Right cardiac atrium (tissue), 5 donors: ENCODE measurements at places on chromosomes 4 and X.

DNA sequence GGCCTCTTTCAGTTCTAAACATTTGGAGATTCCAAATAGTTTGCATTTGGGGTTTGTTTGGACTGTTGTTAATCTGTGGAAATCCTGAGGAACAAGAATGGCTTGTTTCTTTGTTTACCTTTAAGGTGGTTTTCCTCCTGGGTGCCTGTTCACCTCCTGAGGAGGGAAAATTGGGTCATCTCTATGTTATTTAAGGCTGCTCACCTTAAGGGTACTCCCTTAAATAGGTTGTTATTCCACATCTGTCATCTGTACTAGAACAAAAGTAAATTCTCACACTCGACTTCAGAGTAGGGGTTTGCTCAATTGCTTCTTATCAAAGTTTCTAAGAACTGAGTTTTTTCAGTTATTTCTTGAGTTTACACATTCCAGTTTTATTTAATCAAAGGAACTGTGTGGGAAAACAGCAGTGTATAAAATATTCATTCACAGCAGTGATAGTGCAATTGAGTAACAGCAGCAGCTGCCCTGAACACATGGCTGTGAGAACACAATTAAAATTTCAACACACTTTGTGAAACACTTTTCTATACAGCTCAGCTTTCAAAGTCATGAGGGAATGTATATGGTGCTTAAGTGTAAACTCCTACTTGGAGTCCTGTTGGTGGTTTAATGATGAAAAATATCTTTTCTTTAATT lies 238.5 kb upstream of the PGRMC2 start:
- no peak for DNase-seq

GRCh38 chrX:17160975-17161374 lies 214.0 kb upstream of the NHS start:
- no peak for DNase-seq

DNA sequence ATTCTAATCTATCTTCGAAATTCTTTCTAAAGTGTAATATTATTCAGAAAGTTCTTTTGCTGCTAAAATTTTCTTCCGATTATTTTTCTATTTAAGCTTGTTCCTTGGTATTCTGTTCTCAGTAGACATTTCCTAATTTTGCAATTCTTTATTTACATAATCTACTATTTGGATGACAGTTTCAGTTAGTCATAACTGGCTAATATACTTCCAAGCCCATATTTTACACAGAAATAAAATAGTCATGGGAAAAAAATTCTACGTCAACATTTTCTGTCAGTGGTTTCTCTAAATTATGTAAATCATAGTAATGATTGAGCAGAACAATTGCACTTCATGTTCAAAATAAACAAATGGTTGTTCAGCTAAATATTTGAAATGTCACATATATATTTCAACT lies 178.0 kb upstream of the ANKRD50 start:
- no peak for DNase-seq

DNA sequence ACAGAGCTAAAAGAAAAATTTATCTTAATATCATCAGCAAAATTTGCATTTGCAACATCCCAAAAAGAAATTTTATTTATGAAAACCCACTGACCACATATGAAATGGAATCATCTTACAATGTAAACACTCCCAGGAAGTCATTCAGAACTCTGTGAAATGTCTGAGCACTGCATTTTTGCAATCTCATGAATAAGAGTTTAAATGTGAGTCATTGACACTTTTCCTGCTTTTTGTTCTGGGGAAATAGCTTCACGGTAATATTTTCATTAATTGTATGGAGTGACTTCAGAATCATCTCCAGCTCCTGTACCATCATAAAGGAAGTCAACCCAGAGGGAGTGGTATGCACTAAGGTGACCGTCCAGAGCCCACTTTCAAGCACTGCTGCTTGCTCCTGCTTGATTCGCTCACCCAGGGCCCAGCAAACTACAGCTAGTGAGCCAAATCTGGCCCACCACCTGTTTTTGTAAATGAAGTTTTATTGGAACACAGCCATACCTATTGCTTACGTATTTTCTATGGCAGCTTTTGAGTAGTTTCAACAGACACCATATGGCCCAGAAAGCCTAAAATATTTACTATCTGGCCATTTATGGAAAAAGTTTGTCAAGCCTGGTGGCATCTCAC lies 17.2 kb downstream of the EDNRA start:
- DNase-seq: no peak

GRCh38 chr4:139858436-139859205 lies 193.0 kb downstream of the MGST2 start:
- DNase-seq: no peak

- peak; percentile 60 for DNase-seq
Observed at GRCh38 chrX:18674417-18674787, 2.5 kb upstream of the RS1 start.

DNA sequence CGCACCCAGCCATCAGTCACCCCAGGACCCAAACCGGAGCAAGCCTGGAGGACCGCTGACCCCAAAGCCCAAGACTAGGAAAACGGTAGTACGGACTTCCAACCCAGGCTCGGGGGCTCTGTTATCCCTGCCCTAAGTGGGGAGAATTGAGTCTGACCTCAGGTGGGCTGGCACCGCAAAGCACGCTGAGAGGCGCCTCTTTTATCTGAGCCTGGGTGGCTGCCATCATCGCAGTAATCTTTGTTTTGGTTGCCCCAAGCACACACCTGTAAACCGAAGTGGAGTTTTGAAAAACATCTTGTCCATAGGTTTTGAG lies 894 bp upstream of the SH3RF1 start:
- DNase-seq: no peak
